ENCODE measurements at places on chromosomes 12 and 14.

DNA sequence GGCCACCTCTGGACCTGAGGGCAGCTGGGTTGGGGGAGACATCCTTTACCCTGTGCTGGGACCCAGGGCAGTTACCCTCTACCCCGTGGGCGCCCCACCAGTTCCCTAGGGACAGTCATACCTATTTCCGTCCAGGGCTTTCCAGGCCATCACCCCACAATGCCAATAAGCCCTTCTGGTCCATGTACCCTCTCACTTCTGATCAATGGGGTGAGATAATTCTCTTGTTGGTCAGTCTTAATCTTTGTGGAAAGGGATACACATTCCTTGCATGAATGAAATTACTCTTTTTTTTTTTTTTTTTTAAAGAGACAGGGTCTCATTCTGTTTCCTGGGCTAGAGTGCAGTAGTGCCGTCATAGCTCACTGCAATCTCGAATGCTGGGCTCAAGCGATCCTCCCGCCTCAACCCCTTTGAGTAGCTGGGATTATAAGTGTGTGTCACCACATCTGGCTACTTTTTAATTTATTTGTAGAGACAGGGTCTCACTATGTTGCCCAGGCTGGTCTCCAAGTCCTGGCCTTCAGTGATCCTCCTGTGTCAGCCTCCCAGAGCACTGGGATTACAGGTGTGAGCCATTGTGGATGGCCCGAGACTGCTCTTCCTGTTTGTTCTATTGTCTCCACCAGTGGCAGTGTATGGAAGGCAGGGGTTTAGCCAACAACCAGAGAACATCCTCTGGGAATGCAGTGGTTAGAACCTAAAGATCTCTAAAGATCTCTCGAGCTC, 46.3 kb upstream of the STON2 start:
- DNase-seq = no peak

DNA sequence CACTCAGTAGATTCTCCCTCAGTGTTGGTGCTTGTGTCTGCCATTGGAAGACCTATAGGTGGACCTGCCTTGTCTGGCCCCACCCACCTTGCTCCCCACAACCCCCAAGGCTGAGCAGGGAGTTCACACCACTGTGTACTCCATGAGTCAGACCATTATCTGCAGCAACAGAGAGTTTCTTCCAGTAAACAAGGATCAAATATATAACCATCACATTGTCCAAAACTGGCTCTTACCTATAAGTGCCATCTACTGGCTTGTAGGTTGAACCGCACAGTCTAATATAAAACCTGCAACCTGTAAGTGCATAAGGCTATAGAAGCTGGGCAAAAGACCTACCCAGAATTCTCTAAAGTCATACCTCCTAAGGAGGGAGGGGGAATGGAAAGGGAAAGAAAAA, 7.9 kb downstream of the TAS2R13 start:
- no peak for DNase-seq

DNA sequence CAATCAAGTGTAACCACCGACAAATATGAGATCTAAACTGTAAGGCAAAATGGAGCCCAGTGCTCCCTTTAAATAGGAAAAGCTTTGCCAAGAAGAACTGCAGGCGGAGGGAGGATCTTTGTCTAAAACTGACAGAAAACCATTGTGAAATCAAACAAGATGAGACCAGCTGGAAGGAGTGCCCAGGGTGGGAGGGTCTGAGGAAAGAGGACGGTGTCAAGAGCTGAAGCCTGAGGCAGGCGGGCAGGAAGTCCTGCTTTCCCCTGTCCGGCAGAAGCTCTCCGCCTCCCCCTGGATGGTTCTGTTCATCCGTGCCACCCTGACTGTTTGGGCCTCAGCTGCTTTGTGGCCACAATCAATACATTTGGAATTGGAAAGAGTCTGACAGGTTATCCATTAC, 37.5 kb downstream of the CDC42BPB start:
- no peak for DNase-seq

DNA sequence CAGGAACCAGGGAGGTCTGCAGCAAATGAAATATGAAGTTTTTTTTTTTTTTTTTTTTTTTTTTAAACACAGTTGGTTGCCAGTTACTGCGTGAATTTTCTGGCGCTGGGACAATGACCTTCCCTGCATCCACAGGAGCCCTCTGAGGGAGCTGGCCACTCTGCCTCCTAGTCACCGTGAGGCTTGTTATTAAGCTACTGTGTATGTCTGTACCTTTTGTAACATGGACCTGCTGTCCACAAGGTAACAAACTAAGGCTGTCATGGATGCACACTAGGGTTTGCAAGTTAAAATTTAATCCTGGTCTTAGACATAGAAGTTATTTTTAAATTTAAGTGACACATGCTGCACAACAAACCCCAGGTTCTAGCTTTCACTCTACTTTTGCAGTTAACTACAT, 211.0 kb downstream of the SSPN start:
- DNase-seq = no peak

DNA sequence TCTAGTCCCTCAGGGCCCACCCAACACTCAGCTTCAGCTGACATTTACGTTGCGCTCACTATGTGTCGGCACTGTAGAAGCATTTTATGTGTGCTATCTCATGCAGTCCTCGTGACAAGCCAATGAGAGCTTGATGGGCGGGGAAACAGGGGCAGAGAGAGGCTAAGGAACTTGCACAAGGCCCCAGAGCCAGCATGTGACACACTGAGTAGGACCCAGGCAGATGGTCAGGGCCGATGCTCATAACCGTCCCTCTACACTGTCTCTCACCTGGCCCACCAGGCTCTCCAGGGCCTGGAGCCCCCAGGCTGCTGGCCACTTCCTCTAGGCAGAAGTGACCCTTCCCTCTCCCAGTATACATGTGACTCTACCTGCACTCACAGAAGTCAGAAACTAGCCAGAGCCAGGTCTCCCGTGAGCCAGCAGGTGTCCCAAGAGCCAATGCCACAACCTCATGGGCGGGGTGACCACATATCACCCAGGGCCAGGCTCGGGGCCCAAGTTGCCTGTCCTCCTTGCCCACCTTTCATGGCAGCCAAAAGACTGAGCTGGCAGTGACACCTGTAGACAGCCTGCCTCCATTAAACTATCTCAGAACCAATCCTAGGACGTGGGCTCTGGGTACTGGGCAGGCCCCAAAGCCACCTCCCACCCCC, 38.3 kb downstream of the TTC7B start:
- DNase-seq = no peak

DNA sequence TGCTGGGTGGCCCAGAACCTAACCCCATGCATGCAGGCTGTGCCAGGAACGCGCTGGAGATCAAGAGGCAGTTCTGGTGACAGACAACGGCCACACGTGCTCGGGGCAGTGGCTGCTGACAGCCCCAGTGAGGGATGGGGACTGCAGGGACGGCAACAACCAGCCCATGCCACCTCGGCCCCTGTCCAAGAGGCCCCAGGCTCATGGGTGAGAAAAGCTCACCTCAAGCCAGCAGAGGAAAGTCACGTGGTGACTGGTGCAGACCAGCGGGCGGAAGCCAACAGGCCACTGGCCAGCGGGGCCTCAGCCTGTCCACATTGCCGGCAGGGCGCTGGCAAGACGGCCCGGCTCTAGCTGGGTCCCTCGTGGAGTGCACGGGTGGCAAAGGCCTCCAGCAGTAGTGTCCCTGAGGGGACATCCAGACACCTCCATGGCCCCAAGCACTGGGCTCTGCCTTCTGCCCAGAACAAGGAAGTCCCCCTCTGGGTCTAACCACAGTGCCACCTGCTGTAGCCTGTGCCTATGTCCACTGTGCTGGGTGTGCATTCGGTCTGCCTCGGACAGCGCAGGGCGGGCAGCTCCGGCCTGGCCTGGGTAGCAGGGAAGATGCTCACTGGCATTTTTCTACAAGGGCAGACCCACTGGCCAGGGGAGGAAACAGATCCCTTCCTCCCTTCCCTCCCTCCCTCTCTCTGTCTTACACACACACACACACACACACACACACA, 134.1 kb downstream of the NCOR2 start:
- DNase-seq = no peak

GRCh38 chr14:81324011-81324410, 76.1 kb downstream of the STON2 start:
- DNase-seq = no peak

- DNase-seq = no peak
These were observed 33.5 kb upstream of the ATP2A2 start for GRCh38 chr12:110247340-110248095.

GRCh38 chr12:108239378-108239777, 99.7 kb downstream of the CMKLR1 start:
- no peak for DNase-seq

DNA sequence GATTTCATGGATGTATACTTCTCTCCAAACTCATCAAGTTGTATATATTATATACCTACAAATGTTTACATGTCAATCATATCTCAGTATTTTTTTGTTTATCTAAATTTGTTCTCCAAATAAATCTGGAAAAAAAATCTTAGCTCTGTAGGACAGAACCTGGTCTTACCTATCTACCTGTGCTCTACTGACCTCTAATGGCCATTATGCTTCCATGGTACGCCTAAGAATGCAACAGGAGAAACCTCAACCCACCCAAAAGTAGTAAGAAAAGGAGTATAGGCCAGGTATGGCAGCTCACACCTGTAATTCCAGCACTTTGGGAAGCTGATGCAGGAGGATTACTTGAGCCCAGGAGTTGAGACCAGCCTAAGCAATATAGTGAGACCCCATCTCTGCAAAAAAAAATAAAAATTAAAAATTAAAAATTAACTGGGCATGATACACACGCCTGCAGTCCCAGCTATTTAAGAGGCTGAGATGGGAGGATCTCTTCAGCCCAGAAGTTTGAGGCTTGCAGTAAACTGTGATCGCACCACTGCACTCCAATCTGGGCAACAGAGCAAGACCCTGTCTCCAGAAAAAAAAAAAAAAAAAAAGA, 8.7 kb downstream of the OR11H4 start:
- no peak for DNase-seq

DNA sequence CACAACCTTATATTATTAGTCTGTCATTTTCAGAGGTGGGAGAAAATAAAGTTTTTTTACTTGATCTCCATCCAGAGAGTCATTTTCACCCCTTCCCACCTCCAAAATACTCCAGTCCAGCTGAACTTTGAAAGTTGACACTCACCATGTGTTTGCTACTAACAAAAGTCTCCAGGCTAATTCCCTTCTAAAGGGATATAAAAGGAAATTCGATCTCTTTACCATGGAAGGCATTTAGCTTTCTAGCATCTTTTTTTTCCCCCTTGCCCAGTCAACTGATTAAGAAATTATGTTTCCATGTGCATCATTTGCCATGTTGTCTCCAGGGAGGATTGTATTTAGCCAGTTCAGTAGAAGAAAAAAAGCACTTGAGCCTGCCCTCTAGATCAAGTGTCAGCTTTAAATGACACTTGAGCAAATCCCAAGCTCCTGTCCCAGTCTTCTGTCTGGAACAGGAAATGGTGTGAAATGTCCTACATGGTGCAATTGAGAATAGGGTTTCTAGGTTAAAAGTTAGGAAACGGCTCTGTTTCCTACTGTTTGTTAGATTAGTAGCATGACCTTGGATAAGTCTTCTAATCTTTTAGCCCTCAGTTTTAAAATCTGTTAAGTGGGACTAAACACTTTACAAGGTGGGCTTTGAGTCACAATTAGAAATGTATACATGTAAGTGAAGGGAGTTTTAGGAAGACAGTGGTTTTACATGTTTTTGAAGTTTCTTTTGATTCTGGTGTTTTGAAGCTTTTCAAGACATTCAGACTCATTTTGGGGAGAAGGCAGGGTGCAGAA, 67.2 kb downstream of the GNS start:
- no peak for DNase-seq

- DNase-seq = no peak
These were observed 541.8 kb upstream of the FBXO33 start for GRCh38 chr14:39974036-39974435.

GRCh38 chr12:27530157-27530922, 6.3 kb downstream of the PPFIBP1 start:
- no peak for DNase-seq

DNA sequence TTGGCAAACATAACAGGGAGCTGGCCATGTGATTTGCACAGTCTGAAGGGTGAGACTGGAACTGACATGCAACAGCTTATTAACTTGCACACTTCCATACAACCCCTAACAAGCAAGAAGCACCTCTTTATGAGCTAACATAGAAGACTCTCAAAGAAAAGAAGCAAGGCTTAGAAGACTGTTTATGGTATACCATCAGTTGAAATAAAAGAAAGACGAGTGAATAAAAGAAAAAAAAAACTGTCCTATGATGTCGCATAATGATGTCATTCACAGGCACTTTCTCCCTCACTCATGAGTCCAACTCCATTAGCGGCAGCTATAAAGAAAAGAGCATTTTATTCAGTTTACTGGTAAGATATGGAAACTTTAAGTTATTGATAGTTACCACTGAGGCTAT, 3.3 kb upstream of the MDM1 start:
- DNase-seq = no peak

- no peak for DNase-seq
These were observed 2.0 kb upstream of the ACVR1B start for GRCh38 chr12:51949342-51950030.

- DNase-seq = no peak
These were observed 147.2 kb downstream of the NDUFA12 start for GRCh38 chr12:94856324-94856723.

DNA sequence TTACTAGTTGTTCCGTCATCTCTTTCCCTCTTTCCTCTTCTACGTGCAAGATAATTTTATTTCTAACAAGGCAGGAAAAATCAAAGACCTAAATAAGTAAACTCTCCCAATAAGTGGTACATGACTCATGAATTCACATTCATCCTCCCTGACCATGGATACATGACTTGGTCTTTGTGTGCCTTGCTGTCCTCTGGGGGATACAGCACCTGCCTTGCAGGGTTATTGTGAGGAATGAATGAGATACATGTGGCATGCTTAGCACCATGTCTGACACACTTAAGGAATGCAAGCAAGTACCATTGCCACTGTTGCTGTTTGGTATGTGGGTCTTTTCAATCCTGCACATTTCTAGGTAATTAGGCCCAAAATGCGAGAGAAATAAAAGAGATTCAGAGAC, 208.4 kb downstream of the DPF3 start:
- no peak for DNase-seq

DNA sequence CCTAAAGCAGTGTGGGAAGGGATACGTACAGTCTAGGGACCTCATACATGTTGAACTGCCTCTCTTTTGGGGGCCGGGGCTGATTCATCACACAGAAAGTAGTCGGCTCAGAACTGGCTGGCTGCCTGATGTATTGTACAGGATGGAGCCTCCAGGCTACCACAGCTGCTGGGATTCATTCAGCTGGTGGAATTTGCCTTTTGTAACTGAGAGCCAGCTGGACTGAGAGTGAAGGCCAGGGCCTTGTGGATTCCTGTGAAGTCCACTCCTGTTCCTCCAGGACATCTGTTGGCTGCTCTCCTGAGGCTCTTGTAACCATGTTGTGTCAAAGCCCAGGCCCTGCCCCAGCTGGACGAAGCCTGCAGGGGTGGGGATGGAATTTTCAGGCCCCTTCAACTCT, 116.3 kb upstream of the PRICKLE1 start:
- no peak for DNase-seq

GRCh38 chr12:86170051-86170450, 86.1 kb downstream of the MGAT4C start:
- DNase-seq = no peak

GRCh38 chr12:32834122-32834521, 62.5 kb downstream of the PKP2 start:
- DNase-seq = no peak

GRCh38 chr12:906062-906585, 43.4 kb downstream of the RAD52 start:
- no peak for DNase-seq

GRCh38 chr14:99602054-99602787, 1.8 kb downstream of the CCDC85C start:
- no peak for DNase-seq

GRCh38 chr12:111405859-111406473, at the start of gene SH2B3:
Gene SH2B3 (plus strand): TSS chr12:111405923. CDS start chr12:111418146, 12,223 bp downstream.
- peak; percentile 78 for DNase-seq

Measured in central memory CD8-positive, alpha-beta T cell (primary cell).